ENCODE measurements at places on chromosomes 12 and 14. TPM values are rescaled to one million over a fixed set of nuclear protein-coding genes. Genes with fewer than 3 reads are reported as not detected.

TAS2R19 gene
- total RNA-seq = 2.8 TPM

SPTB gene
- total RNA-seq = 1.3 TPM

GRCh38 chr14:30053103-30053502, 125.5 kb upstream of the PRKD1 start:
- no peak for DNase-seq

DNA sequence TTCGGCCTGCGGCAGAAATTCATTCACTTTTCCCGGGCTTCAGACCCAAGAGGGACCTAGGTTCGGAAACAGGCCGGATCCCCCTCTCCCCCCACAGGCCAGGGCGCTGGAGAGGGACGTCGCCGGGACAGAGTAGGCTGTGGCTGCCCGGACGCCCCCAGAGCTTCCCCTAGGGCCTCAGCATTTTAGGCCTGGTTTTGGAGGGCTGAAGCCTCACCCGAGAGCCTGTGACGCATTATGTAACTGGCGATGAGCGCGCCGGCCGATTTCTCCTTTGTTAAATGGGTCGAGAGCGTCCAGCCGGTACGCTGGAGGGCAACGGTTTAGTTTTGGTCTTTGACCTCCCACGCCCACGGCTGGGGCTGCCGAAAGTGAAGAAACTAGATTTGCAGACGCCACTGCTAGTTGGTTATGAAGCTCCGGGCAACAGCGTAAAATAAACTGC, 657 bp downstream of the PEBP1 start:
- DNase-seq = peak; percentile 65

GRCh38 chr12:72270961-72271360, 1.2 kb upstream of the TRHDE start:
- no peak for DNase-seq

PTCSC3 gene
- total RNA-seq = not detected

DNA sequence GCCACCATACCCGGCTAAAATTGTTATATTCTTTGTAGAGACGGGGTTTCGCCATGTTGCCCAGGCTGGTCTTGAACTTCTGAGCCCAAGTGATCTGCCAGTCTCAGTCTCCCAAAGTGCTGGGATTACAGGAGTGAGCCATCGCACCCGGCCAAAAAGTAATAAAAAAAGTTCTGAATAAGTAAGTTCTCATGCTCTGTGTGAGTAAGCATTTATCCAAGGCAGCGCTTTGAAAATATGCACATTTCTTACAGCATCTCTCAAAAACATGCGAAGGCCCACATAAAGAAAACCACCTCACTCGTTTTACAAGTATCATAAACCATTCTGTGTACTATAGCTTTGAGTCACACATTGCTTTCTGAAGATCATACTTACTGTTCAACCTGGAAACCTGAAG, 8.6 kb downstream of the GIT2 start:
- no peak for DNase-seq

DNA sequence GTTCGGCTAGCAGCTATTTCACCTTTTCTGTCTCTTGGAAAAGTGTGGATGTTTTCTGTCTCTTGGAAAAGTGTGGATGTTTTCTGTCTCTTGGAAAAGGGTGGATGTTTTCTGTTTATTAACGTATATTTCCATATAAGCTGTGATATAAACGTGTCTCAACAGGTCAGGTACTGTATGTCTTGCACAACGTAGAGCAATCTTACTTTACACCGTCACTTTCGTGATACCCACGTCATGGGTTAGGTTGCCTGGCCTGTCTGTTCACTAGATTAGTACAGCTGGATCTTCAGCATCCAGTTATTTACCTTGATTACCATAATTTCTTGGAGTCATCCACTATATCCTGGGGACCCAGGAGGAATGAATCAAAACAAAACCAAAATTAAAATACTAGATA, 14.1 kb downstream of the CLEC7A start:
- no peak for DNase-seq

DNA sequence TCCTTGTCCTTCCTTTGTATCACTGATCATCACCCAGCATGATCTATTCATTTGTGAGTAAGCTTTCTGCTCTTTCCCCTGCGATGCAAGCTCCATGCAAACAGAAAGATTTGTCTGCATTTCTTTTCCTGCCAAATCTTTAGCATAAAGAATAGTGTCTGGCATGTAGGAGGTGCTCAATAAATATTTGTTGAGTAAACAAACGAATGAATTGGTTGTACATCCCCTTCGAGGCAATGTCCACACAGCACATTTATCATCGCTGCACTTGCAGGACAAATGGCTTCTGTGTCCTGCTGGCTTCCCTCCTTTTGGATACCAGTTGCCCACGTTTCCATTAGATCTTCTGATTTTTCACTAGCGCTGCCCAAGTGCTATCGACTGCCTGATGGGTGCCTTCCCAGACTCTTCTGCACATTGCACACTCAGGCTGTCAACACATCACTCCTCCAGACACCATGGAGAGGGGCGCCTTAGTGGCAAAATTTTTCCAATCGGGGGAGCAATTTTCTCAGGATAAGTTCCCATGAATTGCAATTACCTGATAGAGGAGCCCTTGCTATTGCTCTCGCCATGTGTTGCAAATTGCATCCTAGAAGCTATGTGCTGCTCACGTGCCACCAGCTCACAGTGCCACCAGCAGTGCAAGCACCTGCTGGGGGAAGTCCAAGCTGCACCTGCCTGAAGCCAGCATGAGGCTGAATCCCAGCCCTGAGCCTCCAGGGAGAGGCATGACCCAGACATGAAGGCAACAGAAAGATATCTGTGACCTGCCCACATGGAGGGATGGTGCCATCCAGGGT, 206.6 kb downstream of the KIF26A start:
- DNase-seq = no peak

DNA sequence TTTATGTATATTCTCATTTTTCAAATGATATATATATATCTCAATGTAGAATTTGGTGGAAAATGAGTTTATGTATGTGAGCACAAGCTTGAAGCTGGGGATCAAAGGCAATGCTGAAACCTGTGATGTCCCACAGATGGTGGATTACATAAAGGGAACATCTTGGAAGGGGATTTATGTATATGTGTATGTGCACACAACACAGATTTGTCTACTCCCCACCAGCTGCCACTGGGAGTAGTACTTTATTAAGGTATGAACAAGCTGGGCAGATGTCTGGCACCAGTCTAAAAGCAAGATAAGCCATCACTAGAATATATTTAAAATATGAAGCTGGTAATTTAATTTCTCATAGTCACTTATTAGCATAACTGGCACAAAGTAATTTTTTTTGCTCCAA, 895.6 kb downstream of the SLC6A15 start:
- DNase-seq = no peak

- no peak for DNase-seq
Observed at GRCh38 chr14:52352061-52352491, 38.0 kb downstream of the PTGER2 start.

DNA sequence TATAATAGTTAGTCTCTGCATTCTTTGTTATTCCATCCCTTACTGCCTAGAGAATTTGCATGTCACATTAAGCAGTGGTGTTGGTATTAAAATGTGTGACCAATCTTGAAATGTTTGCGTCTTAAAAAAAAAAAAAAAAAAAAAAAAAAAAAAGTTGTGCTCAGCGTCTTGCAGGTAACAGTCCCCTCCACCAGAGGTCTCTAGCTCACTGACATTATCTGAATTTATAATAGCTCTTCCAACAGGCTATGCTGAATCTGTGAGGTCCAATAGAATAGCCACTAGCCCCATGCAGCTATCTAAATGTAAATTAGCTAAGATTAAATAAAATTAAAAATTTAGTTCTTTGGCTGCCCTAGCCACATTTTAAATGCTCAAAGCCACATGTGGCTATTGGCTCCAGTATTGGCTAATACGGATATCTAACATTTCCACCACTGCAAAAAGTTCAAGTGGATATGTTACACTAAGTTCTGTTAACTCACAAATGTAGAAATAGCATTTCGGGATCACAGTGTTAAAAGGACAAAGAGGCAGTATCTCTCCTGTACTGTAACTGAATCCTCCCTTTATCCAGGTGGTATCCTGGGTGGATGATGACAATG, 28.7 kb downstream of the NKX2-8 start:
- no peak for DNase-seq

GPD1 gene
- 0.23 TPM for total RNA-seq

DNA sequence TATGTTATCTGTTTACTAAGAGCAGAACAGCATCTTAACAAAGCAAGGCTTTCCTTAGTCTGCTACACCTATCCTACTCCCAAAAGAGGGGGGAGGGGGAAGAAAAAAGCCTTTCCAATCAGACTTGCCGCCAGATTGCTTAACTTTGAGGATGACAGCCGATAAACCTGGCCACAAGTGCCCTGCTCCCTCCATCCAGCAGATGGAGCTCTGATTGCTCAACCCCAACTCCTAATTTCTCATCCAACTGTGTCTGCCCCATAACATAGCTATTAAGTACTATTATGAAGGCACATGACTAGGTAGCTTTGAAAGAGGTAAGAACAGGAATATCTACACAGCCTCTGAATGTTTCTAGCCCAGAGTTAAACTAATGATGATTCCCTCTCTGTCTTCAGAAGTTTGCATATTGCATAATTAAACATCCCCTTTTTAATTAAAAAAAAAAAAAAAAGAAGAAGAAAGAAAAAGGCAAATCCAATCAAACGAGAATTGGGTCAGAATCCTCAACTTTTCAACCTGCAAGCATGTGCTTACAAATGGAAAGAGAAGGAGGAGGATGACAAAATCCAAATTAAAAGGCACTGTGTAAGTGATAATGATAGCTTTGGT, 247.4 kb downstream of the GALC start:
- no peak for DNase-seq

- DNase-seq = no peak
Observed at GRCh38 chr12:94873734-94874517, 129.6 kb downstream of the NDUFA12 start.

GRCh38 chr12:91620992-91621391, 438.4 kb upstream of the DCN start:
- no peak for DNase-seq

- no peak for DNase-seq
Observed at GRCh38 chr12:130427381-130427887, 89.7 kb downstream of the PIWIL1 start.

DNA sequence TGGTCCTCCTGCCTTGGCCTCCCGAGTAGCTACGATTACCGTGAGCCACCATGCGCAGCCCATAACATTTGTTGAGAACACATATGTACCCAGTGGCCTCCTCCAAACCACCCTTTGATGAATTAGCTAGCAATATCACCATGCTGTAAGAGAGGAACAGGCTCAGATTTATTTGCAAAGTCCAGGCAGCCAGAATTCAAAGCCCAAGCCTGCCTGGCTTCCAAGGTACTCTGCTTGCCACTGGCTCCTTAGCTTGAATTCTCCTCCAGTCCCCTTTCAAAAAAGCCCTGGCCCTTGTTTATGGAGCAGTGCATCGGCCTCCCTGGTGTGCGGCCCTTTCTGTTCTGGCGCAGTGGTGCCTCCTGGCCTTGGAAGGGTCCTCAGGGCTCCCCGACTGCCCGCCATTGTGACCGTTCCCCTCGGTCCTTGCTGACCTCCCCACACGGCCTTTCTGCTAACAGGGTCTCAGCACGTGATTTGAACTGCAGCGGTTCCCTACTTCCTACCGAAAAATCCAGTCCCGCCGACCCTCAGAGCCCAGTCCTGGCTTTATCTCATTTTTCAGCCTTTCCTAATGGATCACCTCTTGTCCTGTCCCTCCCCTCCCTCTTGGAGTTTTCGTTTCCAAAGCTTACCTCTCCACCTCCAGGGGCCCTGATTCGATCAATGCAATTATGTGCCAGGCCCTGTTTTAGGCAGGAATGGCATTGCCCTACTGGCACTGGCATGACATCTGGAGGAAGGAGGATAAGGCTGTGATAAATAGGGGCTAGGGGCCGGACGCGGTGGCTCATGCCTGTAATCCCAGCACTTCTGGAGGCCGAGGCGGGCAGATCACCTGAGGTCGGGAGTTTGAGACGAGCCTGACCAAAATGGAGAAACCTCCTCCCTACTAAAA, 22.0 kb downstream of the SLC25A29 start:
- DNase-seq = no peak

STYK1 gene
- 0.46 TPM for total RNA-seq

DNA sequence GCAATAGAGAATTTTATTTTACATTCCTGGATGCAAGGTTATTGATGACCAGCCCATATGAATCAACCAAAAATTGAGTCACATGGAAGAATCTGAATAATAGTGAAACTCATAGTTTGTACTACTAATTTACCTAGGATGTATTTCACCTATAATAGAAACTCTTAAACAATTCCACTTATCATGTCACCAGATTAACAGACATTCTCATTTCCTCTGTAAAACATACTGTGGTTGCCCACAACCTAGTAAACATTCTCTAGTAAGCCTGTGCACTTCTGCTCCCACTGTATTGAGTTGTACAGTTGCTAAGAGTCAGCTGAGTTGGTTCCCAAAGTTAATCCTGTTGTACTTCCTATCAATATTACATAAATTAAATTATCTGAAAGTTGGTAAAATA, 196.6 kb upstream of the TMTC1 start:
- no peak for DNase-seq

KLRC2 gene
- total RNA-seq = 0.23 TPM

DNA sequence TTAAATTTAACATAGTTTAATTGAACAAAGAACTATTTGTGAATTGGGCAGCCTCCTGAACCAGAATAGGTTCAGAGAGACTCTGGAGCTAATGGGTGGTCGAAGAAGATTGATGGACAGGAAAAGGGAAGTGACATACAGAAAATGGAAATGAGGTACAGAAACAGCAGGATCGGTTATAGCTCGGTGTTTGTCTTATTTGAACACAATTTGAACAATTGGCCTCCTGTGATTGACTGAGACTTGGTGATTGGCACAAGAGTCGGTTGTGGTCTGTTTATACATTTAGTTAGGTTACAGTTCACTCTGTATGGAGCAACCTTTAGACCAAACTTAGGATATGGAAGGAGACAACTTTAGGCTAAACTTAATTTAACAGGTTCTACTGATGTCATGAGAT, 18.4 kb upstream of the CFL2 start:
- no peak for DNase-seq

MGP gene
- 313 TPM for total RNA-seq

TAC3 gene
- not detected for total RNA-seq

GRCh38 chr12:124479680-124480468, 87.5 kb downstream of the NCOR2 start:
- no peak for DNase-seq

DNA sequence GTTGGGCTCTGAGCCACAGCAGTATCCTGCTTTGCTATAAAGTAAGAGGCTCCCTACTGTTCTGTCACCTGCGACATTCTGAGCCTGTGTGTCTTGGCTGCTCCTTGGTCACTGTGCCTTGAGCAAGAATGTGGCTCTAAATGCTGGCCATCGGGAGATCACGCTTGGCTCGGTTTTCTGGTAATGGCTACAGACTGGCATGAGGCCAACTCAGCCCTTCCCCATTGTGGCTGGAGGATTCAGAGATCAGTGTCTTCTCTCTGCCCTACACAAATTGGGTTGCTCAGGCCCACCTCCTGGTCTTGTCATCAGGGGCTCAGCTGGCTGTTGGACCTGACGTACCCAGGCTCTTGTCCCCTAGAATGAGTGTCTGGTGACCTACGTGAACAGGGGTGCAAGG, 94.5 kb downstream of the PLXNC1 start:
- no peak for DNase-seq

HCAR3 gene
- not detected for total RNA-seq

- no peak for DNase-seq
Observed at GRCh38 chr12:10070380-10070779, 28.4 kb downstream of the CLEC1A start.

GRCh38 chr12:113804961-113805600, 161.0 kb downstream of the RBM19 start:
- no peak for DNase-seq

- no peak for DNase-seq
Observed at GRCh38 chr12:65343230-65343629, 64.7 kb downstream of the MSRB3 start.

GRCh38 chr12:12020762-12021161, 50.0 kb upstream of the BCL2L14 start:
- DNase-seq = no peak

TAMALIN gene
- 20.8 TPM for total RNA-seq
